ENCODE measurements at places on chromosomes 16 and 17.

- no peak for DNase-seq
These were observed 1.9 kb downstream of the PCGF2 start for GRCh38 chr17:38746004-38746848.

DNA sequence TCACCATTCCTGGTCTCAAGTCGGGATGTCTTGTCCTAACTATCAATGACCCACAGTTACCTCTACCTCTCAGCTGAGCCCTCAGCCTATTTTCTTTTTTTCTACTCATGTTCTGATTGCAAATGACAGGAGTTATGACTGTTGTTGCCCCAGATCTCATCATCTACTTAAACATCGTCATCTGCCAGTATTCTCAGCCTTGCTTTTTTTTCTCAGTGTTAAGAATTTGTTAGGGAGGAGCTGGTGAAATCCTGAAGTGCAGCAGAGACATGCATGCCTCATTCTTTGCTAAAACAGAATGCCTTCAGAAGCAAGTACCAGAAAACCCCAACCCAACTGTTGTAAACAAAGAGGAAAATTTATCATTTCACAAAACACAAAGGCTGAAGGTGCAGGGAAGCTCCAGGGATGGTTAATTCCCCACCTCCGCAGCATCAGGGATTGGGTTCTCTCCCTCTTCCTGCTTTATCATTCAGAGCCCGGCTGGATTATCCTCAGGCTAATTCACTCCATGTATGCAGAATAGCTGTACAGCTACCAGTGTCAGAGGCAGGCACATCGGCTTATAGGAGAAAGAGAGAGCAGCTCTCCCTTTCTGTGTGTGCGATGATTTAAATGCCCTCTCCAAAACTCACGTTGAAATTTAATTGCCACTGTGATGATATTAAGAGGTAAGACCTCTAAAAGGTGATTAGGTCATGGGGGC lies 540.8 kb upstream of the HSBP1 start:
- no peak for DNase-seq

- no peak for DNase-seq
These were observed 19.9 kb upstream of the FAM20A start for GRCh38 chr17:68621065-68621464.

DNA sequence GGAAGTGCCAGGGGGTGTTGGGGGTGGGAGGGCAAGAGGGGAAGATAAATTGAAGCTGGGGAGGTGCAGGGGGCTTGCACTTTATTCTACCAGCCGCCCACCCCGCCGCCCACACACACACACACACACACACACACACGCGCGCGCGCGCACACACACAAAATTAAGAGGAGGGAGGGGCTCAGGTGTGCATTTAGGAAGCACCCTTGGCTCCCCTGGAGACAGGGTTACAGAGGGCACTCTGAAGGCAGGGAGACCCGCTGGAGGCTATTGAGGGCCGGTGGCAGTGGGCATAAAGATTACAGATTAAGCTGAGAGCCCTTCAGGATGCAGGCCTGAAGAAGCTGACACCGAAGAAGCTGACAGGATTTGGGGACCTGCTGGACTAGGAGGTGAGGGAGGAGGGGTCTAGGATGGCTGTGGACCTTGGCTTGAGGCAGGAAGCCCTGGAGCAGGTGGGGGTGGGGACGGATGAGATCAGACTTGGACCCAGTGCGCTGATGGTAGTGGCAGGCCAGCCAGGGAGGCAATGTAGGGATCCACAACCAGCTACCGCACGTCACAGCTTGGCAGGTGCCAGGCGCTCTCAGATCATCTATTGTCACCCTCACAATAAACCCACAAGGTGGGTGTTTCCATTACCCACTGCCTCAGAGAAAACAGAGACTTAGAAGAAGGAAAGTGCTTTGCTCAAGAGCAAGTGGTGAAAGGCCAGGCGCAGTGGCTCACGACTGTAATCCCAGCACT lies 772 bp upstream of the SAMD14 start:
- no peak for DNase-seq

GRCh38 chr16:83475108-83475507 lies 332.7 kb upstream of the HSBP1 start:
- no peak for DNase-seq

- no peak for DNase-seq
These were observed 22.0 kb upstream of the MRPS23 start for GRCh38 chr17:57871863-57872262.

DNA sequence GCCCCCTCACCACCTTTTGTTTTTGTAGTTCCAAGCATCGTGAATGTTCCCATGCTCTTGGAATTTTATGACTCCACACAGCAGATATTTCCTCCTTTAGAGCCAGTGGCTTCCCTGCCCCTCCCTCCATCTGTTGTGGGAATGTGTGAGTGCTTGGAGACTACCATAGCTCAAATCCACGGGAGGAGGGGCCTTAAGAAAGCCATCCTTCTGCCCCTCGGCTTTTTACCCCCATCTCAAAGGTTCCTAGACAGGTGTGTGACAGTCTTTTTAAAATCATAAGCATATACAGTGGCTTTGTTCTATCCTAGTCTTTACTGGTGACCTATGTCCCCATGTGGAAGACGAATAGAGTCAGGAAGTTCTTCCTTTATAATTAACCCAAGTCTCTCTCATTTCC lies 47.2 kb downstream of the YPEL2 start:
- no peak for DNase-seq

DNA sequence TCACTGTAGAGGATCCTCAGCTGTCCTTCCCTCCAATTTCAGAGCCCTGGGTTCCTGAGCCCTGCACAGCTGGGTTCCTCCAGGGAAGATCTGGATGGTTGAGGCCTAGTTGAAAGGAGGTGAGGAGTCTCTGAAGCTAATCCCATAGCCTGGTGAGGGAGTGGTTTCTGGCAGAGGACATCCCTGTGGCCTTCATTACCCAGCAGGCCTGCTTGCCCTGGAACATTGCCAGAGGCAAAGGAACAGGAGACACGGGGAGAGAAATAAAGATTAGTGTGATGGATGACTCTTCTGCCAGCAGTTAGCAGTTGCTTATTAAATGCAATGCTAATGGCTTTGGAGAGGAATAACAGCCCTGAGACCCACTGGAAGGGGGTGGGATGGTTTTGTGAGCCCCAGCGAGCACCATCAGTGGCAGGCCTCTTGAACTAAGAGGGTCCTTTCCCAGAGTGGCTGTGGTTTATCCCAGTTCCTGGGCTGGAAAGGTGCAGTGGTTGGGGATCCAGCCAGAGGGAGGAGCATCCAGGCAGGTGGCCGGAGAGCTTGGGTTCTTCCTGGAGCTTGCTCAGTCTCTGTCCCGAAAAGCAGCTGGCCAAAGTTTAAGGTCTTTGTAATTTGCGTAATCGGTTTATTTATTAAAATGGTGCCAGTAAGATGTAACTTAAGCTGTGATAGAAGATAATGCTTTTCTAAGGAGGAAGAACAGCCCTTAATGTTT lies 209.7 kb downstream of the CCDC182 start:
- DNase-seq = no peak

DNA sequence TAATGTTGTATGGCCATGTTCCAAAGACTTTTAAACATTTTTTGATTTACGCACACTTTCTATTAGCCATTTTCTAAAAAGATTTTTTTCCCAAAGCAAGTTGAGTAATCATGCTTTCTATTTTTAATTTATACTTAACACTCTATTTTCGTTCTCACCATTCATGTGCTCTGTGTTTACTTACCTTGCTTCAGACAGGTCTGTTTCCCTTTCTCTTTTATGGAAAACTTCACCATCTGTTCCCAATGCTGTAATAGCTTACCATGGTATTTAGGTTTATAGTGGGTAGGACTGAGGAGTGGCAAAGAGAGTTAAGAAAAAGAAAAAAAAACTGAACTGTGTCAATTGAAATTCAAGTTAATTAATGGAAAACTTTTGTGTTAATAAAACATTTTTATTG lies 37.5 kb upstream of the KCNJ16 start:
- DNase-seq = no peak

DNA sequence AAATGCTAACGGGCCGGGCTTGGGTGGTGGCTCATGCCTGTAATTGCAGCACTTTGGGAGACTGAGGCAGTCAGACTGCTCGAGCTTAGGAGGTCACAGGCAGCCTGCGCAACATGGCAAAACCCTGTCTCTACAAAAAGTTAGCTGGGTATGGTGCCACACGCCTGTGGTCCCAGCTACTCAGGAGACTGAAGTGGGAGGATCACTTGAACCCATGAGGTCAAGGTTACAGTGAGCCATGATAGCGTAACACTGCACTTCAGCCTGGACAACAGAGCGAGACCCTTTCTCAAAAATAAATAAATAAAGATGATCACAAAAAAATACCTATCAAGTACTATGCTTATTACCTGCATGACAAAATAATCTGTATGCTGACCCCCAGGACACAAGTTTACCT lies 46.3 kb upstream of the INTS2 start:
- no peak for DNase-seq

- DNase-seq = no peak
These were observed 107.9 kb upstream of the HAS3 start for GRCh38 chr16:68997564-68997963.

GRCh38 chr16:88686062-88686438 lies 257 bp downstream of the SNAI3 start:
- no peak for DNase-seq

DNA sequence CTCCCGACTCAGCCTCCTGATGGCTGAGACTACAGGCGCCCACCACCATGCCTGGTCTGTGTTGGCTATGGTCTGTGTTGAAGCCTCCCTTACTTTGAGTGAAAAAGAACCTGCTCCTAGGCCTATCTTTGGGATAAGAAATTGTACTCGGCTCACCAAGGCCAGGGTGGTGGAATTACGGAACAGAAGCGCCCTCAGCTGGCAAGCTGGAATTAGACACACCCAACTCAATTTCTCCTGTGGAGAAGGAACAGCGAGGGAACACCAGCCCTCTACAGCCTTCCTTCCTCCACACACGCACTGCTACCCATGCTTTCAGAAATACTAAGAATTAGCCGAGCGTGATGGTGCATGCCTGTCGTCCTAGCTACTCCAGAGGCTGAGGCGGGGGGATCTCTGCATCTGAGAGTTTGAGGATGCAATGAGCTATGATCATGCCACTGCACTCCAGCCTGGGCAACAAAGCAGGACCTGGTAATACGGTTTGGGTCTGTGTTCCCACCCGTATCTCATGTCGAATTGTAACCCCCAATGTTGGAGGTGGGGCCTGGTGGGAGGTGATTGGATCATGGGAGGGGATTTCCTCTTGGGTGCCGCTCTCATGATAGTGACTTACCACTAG lies 40.1 kb upstream of the RBBP6 start:
- DNase-seq = no peak

DNA sequence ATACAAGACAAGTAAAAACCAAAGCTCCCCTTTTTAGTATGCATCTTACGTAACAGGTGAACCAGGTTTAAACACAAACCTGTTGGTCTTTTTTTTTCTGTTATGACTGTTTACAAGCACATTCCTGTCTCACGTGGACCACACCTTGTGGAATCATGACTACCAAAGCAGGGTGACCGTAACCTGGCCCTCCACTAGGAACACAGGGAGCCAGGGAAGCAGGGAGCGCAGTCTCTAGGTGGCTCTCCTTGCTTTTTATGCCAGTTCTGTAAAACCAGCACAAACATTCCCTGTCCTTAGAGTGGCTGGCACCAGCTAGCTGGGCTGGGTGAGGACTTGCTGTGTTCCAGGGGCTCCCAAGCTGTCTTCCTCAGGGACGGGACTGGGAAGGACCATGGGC lies 44.1 kb downstream of the DDX19A start:
- DNase-seq = no peak

DNA sequence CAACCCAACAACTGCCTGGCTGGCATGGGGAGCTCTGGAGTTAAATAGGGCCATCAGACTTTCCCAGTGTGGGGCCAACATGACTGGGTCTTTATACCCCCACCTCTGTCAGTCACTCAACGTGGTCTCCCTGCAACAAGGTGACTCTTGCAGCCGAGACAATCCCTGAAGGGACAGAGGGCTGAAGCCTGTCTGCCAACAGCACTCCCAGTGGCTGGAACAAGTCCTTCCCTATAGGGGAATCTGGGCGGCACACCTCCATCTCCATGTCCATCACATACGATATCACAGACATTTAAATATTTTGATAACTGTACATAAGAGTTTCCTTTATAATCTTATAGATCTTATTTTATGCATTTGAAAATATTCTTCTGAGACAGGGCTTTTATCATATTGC lies 4.8 kb upstream of the MAPT start:
- DNase-seq = no peak

Measured in stimulated activated CD8-positive, alpha-beta memory T cell treated with anti-CD3 and anti-CD28 coated beads, Interleukin-2, amount 100 ng/mL, for 48 hours (primary cell).